ENCODE measurements at places on chromosomes 5 and 9.

DNA sequence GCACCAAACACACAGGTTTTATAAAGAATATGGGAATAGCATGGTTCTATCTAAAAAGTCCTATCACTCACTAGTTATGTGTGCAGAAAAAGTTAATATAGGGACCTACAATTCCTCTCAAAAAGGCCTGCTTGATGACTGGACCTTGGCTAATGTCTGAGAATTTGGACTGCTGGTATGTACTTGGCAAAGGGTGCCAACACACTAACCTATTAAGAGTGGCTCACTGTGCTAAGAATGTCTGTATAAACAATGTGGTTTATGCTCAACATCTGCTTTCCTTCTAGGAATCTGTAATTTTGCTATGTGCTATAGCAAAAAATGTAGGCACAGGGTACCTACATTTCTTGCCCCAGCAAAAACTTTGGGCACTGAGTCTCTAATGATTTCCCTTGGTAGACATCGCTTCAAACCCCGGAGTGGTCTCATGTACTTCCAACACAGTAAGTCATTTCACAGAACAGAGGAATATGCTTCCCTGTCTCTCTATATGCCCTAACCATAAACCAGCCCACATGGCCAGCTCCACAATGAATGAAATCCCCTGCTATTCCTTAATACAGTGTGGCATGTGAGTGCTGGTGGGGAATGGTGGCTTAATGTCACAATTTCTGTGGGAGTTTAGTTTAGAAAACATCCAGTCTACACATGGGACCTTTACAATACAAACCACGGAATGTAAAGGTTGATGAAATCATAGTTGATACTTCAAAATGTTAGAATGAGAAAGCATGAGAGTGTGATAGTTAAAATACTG, 101.7 kb downstream of the UBAP2 start:
- no peak for DNase-seq

DNA sequence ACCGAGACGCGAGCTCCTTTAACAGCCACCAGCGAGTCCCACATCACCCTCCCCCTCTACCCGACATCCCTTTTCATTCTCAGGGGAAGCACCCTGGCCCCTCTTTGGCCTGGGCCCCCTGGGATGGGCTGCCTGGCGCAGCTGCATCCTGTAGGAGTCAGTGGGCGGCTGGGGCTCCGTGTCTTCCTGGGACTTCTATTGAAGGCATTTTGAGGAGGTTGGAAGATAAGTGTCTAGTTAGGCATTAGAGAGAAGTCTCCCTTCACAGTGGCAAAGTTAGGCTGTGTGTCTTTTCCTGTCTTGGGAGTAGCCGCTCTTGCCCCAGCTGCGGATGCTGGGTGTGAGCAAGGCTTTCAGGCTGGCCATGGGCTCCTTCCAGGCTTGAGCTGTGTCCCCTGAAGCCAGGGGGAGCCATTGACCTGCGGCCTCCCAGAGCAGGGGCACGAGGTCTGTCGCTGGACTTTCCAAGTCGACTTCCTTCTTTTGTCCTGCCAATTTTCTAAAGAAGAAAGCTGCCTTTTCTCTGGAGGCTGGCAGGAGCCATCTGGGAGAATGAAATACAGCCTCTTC, 18.6 kb upstream of the NKD2 start:
- peak; percentile 75 for DNase-seq

GRCh38 chr9:73810585-73811215, 659.0 kb downstream of the ANXA1 start:
- no peak for DNase-seq

- DNase-seq = no peak
Measured at GRCh38 chr5:176387384-176387925, 943 bp downstream of the NOP16 start.

DNA sequence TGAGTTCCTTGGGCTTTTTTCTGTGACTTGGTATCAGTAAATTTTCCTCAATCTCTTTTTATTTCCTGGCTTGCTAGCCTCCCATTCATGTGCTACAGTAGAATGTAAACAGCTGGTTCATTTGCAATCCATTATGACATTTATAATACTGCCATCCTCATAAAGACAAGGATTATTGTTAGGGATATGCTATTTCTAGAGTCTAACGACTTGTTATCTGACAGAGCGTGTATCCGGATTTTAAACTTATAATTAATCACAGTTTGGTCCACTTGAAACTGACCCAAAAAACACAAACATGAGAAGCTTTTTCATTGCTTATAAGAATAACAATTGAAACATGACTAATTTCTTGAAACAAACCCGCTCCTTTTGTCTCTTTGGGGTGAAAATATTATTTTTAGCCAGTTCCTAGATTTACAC, 585.8 kb downstream of the TLE4 start:
- no peak for DNase-seq

GRCh38 chr5:135223404-135223803, 175.6 kb downstream of the MACROH2A1 start:
- peak; percentile 21 for DNase-seq

- DNase-seq = no peak
Measured at GRCh38 chr5:134590992-134591659, 41.5 kb downstream of the SAR1B start.

DNA sequence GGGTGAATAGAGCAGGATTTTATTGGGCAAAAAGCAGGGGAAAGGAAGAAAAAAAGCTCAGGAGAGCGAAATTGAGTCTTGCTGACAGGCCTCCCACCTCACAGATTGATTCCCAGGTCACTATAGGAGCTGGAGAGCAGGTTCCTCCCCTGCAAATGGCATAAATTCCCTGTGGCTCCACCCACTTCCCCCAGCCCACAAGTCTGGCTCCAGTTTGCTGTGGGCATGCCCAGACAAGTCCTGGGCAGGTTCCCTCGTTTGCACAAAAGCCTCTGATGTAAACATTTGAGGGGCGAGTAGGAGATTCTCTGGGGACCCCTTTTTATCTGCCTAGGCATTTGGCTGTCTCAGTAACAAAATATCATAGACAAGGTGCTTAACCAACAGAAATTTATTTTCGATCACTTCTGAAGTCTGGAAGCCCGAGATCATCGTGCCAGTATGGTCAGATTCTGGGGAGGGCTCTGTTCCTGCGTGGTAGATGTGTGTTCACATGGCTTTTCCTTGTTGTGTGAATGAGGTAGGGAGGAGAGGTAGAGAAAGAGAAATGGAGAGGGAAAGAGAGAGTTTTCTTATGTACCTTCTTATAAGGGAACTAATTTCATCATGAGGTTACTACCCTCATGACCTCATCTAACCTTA, 614.5 kb downstream of the MAT2B start:
- DNase-seq = no peak

DNA sequence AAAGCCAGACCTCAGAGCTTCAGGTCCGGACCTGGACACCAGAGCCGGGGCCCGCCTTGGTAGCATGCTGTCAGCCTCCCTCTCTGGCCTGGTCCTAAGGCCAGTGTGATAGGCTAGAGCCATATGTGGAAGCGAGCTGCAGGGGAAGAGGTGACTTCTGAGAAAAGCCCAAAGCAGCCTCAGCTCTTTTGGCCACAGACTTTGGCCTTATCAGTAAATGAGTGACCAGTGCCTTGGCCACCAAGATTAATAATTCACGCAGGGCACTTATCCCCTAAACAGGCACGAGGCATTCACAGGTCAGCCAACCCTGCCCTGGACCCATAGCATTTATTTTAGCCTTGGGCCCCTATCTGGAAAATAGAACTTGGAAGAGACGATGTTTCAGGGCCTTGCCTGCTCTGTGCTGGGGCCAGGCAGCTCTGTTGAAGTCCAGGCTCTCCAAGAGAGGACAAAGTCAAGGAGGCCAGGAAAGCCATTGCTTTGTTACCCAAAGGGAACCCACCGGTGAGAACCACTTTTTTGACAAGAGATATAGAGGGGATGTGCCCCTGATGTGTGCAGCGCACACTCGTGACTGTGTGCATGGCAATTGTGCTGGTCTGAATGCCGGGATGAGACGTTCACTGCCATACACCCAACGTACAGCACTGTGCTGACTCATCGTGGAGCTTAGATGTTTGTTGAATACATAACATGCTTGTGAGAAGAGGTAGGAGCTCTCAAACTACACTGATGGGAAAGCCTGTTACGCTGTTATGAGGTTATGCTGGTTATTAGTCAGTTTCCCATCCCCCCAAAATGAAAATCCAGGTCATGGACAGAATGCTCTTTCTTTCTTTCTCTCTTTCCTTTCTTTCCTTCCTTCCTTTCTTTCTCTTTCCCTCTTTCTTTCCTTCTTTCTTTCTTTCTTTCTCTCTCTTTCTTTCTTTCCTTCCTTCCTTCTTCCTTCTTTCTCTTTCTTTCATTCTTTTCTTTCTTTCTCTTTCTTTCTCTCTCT, 5.0 kb upstream of the SLC34A1 start:
- no peak for DNase-seq

DNA sequence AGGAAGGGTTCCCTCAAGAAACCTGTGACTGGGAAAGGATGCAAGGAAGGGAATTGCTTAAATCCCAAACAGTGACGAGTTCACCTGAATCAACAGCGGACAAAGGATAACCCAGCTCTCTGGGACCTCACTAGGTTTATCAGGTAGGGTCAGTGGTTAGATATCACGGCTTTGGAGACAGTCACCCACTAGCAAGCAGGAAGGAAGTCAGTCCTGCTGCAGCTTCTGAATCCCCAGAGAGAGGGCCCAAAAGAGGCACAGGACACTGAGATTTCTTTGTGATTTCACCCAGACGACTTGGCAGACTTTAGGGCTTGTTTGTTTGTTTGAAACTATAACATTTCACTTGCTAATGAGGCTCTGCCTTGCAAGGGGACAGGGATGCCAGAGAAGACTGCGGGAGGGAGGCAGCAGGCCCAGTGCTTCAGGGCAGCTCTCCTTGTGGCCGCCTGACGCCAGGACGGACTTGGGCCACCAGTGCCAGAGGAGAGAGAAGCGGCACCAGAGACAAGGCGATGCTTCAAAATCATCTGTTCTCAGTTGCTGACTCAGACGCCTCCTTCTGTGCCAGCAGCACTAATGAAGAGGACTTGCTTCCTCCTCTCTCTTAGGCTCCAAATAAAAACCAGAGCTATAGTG, 275.6 kb upstream of the SLC30A5 start:
- DNase-seq = no peak

GRCh38 chr9:118533101-118533500, 828.9 kb downstream of the TLR4 start:
- DNase-seq = no peak

- DNase-seq = no peak
Measured at GRCh38 chr9:133275105-133276000, at the start of gene ABO. TSS of gene ABO (minus strand) at chr9:133275201.

- DNase-seq = no peak
Measured at GRCh38 chr5:114255260-114255659, 106.6 kb upstream of the KCNN2 start.
